B cell (primary cell): ENCODE measurements at places on chromosomes 11 and 22. TPM values are rescaled to one million over a fixed set of nuclear protein-coding genes. Genes with fewer than 3 reads are reported as not detected.

DNA sequence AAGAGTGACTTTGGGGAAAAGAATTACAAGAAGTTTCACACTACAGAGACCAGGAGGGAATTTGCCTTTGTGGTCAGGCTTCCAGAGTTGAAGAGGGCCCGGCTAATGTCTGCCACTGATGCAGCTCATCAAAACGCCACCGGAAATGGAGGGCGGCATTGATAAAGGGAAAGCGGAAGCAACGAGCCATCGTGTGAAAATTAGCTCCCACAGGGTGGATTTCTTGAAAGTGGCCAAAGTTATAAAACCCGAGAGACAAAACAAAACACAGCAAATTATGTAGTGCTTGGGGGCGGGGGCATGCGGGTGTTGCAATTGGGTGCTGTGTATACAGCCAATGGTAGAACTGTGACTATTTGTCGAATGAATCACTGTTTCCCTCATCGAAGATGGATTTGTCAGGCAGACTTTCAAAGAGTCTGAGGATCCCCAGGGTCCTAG, 113.0 kb downstream of the ADAMTS15 start:
- H3K27me3 ChIP-seq: no peaks in the 10 kb centered on the region
- no peak overlapping the region for H3K4me3 ChIP-seq
- DNase-seq: no peak
- H3K36me3 ChIP-seq: no peaks in the 10 kb centered on the region

DNA sequence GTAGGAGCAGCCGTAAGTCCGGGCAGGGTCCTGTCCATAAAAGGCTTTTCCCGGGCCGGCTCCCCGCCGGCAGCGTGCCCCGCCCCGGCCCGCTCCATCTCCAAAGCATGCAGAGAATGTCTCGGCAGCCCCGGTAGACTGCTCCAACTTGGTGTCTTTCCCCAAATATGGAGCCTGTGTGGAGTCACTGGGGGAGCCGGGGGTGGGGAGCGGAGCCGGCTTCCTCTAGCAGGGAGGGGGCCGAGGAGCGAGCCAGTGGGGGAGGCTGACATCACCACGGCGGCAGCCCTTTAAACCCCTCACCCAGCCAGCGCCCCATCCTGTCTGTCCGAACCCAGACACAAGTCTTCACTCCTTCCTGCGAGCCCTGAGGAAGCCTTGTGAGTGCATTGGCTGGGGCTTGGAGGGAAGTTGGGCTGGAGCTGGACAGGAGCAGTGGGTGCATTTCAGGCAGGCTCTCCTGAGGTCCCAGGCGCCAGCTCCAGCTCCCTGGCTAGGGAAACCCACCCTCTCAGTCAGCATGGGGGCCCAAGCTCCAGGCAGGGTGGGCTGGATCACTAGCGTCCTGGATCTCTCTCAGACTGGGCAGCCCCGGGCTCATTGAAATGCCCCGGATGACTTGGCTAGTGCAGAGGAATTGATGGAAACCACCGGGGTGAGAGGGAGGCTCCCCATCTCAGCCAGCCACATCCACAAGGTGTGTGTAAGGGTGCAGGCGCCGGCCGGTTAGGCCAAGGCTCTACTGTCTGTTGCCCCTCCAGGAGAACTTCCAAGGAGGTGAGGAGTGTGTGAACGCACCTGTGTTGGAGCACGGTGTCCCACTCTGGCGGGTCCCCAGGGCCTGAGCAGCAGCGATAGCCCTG, at the start of gene TAGLN:
Gene TAGLN (plus strand): TSS at position 318 of the 863 bp plus-strand sequence. CDS start 3,644 bp downstream, outside the sequence.
- no peaks in the 10 kb centered on the region for H3K27me3 ChIP-seq
- DNase-seq: no peak
- peaks cover 15% of the 10 kb centered on the region for H3K4me1 ChIP-seq
- H3K27ac ChIP-seq: no peak within 1 kb of the TSS
- peaks cover 65% of the 10 kb centered on the region for H3K36me3 ChIP-seq
- no peak within 1 kb of the TSS for H3K4me3 ChIP-seq

- H3K27ac ChIP-seq: no peak overlapping the region
- no peaks in the 10 kb centered on the region for H3K27me3 ChIP-seq
- no peak overlapping the region for H3K4me3 ChIP-seq
These were observed 178.7 kb downstream of the KIRREL3 start for GRCh38 chr11:126821827-126822226.

DNA sequence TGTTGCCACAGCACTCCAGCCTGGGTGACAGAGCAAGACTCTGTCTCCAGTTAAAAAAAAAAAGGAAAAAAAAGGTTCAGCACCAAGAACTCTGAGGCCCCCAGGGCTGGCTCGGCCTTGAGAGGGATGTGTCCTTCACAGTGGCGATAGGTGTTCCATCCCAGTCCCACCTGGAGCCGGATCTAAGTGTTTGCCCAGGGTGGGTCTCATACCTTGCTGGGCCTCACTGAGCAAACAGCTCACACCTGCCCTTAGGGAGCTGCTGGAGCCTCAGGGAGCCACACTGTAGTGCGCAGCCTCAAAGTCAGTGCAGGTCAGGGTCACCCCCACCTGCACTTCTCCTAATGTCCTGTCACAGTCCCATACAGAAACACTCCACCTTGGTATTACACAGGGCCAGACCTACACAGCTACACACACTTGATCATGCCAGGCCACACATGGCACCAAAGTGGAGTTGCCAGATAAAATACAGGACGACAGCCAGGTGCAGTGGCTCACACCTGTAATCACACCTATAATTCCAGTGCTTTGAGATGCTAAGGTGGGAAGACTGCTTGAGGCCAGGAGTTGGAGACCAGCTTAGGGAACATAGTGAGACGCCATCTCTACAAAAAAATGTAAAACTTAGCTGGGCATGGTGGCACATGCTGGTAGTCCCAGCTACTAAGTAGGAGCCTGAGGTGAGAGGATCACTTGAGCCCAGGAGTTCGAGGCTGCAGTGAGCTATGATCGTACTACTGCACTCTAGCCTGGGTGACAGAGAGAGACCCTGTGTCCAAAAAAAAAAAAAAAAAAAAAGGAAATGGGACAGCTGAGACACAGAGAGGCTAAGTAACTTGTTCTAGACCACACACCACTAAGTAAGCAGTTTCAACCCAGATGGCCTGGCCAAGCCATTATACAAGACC, 7.3 kb downstream of the STARD10 start:
- no peaks in the 10 kb centered on the region for H3K36me3 ChIP-seq
- no peak overlapping the region for H3K4me3 ChIP-seq
- peaks cover 28% of the 10 kb centered on the region for H3K4me1 ChIP-seq
- H3K27ac ChIP-seq: peak overlapping the region; percentile 87

- H3K36me3 ChIP-seq: no peaks in the 10 kb centered on the region
- DNase-seq: no peak
- H3K4me1 ChIP-seq: no peaks in the 10 kb centered on the region
- H3K27ac ChIP-seq: no peak overlapping the region
- H3K27me3 ChIP-seq: no peaks in the 10 kb centered on the region
These were observed 40.0 kb downstream of the ZC3H12C start for GRCh38 chr11:110133160-110133559.

DNA sequence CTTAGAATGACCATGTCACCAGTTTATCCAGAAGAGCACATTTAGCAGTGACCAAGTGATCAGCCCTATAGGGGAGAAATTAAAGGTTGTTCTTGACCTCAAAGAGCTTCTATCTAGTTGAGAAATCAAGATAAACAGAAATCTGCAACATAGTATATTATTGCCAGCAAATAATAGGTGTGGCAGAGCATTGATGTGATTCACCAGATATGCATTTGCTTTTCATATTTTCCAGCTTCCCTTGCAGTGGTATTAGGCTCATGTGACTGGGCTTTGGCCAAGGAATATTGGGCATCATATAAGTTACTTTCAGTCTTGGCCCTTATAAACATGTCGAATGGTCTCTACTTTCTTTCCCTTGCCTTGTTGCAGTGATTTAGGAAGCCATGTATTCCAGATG, 34.5 kb downstream of the COMMD9 start:
- H3K4me3 ChIP-seq: no peak overlapping the region
- H3K36me3 ChIP-seq: no peaks in the 10 kb centered on the region
- H3K27me3 ChIP-seq: peaks cover 9% of the 10 kb centered on the region
- H3K4me1 ChIP-seq: no peaks in the 10 kb centered on the region
- DNase-seq: no peak

GRCh38 chr11:42422090-42422489, 889.7 kb upstream of the API5 start:
- no peak overlapping the region for H3K4me3 ChIP-seq
- no peaks in the 10 kb centered on the region for H3K36me3 ChIP-seq
- no peaks in the 10 kb centered on the region for H3K27me3 ChIP-seq
- no peak overlapping the region for H3K27ac ChIP-seq
- no peaks in the 10 kb centered on the region for H3K4me1 ChIP-seq

DNA sequence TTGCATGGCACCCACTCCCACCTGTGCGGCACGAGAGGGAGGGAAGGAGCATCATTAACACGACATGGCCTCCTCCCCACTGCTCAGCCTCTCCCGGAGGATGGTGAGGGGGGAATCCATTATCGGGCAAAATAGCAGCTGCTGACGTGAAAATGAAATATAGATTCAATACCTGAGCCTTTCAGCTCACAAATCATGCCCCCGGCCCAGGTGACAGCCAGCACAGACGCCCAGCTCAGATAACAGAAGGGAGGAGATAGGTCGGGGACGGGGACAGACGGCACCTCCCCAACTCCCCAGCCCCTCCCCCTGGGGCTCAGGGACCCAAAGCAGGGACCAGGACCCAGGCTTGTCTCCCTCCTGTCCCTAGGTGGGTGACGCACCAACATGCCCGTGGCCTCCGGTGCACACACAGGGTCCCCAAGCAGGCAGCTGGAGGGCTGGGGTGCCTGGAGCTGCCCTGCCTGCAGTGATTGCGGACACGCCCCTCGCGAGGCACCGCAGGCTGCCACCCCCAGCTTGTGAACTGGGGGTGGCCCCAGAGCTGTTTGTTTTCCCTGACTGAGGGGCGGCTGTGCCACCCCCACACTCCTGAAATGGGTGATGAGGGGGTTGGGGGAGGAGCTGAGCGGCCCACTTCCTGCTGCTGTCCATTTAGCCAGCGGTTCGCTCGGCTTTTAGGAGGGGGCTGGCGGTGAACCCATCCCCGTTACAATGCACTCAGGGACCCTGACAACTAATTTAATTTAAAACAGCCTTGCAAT, 31.7 kb downstream of the FLRT1 start:
- H3K4me1 ChIP-seq: no peaks in the 10 kb centered on the region
- no peak for DNase-seq
- peaks cover 1% of the 10 kb centered on the region for H3K27me3 ChIP-seq
- no peaks in the 10 kb centered on the region for H3K36me3 ChIP-seq

DNA sequence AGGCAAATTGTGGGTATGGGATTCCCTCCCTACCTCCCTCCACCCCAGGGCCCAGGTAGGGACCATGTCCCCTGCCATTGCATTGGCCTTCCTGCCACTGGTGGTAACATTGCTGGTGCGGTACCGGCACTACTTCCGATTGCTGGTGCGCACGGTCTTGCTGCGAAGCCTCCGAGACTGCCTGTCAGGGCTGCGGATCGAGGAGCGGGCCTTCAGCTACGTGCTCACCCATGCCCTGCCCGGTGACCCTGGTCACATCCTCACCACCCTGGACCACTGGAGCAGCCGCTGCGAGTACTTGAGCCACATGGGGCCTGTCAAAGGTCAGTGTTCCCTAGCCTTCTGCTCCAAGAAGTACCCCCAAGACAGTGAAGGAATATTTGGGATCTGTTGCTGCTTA, at the start of gene TOMT:
Gene TOMT (plus strand): TSS at position 37 of the 400 bp plus-strand sequence. CDS start 28 bp downstream, at position 65.
- H3K27ac ChIP-seq: no peak within 1 kb of the TSS
- no peak within 1 kb of the TSS for H3K4me3 ChIP-seq
- H3K4me1 ChIP-seq: peaks cover 24% of the 10 kb centered on the region
- no peaks in the 10 kb centered on the region for H3K36me3 ChIP-seq

- no peak overlapping the region for H3K4me3 ChIP-seq
- no peaks in the 10 kb centered on the region for H3K27me3 ChIP-seq
- H3K4me1 ChIP-seq: peaks cover 36% of the 10 kb centered on the region
- no peak overlapping the region for H3K27ac ChIP-seq
These were observed 16.1 kb downstream of the CPT1A start for GRCh38 chr11:68825571-68825970.

DNA sequence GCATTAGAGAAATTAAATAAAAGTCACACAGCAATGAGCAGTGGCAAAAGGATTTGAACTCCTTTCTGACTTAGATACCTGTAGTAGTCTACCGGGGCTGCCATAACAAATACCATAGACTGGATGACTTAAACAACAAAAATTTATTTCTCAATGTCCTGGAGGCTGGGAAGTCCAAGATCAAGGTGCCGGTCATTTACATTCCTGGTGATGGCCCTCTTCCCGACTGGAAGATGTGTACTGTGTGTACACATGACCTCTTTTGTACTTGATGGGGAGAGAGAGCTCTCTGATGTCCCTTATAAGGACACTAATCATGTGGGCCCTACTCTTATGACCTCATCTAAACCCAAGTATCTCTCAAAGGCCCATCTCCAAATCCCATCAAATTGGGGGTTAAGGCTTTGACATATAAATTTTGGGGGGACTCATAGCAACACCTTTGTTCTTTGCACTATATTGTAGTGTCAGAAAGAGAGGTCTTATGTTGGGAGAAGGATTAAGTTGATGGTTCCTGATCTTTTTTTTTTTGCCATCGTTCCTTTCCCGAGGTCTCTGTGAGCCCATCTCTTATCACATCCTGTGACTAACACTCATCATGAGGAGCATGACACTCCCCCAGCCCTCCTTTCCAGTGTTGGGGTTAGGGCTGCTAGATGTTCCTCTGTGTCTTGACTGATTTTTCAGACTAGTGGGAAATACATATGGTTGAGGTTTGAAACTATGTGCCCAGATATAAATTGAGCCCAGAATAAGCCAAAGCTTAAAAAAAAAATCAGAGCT, 104.3 kb downstream of the TRAF6 start:
- no peak overlapping the region for H3K27ac ChIP-seq
- no peaks in the 10 kb centered on the region for H3K27me3 ChIP-seq
- H3K4me3 ChIP-seq: no peak overlapping the region
- H3K36me3 ChIP-seq: no peaks in the 10 kb centered on the region
- peaks cover 51% of the 10 kb centered on the region for H3K4me1 ChIP-seq
- no peak for DNase-seq

DNA sequence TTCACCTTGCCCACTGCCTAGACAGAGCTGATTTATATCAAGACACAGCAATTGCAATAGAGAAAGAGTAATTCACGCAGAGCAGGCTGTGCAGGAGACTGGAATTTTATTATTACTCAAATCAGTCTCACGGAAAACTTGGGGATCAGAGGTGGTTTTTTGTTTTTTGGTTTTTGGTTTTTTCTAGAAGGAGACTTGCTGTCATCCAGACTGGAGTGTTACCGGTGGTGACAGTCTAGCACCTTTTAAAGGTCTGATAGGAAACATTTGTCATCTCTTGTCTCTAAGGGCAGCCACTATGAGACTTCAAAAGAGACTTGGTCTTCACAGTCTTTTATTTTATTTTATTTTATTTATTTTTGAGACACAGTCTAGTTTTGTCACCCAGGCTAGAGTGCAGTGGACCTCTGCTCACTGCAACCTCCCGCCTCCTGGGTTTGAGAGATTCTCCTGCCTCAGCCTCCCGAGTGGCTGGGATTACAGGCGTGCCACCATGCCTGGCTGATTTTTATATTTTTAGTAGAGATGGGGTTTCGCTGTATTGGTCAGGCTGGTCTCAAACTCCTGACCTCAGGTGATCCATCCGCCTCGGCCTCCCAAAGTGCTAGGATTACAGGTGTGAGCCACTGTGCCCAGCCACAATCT, 19.1 kb downstream of the APOBEC3H start:
- H3K4me1 ChIP-seq: peaks cover 43% of the 10 kb centered on the region
- no peak for DNase-seq
- H3K27ac ChIP-seq: no peak overlapping the region
- no peaks in the 10 kb centered on the region for H3K36me3 ChIP-seq

- no peak overlapping the region for H3K27ac ChIP-seq
- no peaks in the 10 kb centered on the region for H3K4me1 ChIP-seq
- no peak for DNase-seq
- no peak overlapping the region for H3K4me3 ChIP-seq
- H3K36me3 ChIP-seq: no peaks in the 10 kb centered on the region
These were observed 86.6 kb downstream of the SHANK2 start for GRCh38 chr11:71165771-71166170.

Gene RRAS2
- total RNA-seq: 72.4 and 80.1 TPM in 2 replicates

Gene OR56A3
- not detected in 2 replicates for total RNA-seq

Gene PDXP
- 16.6 and 16.9 TPM in 2 replicates for total RNA-seq

Gene FOSL1
- not detected in 2 replicates for total RNA-seq

Gene LRRC56
- 15.8 and 16.6 TPM in 2 replicates for total RNA-seq

Gene PANX2
- total RNA-seq: 0.53 and 0.59 TPM in 2 replicates

Gene SCGB1A1
- not detected in 2 replicates for total RNA-seq

Gene MS4A4A
- total RNA-seq: 0.51 and 0.99 TPM in 2 replicates
